ENCODE measurements at places on chromosomes 3 and 15.

- no peak for DNase-seq
Observed at GRCh38 chr3:53225651-53226050, 30.2 kb downstream of the TKT start.

DNA sequence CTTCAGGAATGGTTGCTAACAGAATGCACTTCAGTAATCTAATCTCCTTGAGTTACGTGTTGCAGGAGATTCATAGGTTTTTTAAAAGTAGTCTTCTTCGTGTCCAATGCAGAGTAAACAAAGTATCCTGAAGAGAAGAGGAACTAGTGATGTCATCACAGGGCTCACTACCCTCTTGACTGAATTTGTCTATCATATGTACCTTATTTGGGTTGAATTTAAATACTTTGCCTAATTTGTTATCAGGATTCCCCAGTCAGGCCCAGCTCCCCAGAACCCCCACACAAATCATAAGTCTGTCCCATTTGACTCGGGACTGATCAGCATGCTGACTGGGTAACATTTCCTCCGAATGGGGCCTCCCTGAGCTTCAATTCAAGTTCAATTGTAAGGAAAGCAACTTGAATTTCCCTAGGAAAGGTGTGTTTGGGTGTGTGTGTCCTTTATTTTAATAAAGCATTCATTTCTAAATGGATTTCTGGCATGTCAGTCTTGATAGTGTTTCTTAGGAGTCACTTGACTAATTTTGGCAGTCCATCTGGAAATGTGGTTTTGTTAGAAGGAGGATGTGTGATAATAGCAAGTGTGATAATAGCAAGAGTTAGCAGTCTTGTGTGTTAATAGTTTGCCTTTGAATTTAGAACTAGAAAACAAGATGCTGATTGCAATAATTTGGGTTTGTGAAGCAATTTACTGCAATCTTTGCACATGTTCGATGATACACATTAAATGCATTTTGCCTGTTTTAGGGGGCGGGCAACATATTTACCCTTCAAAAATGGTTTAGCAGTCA, 21.9 kb downstream of the OXNAD1 start:
- DNase-seq: no peak

DNA sequence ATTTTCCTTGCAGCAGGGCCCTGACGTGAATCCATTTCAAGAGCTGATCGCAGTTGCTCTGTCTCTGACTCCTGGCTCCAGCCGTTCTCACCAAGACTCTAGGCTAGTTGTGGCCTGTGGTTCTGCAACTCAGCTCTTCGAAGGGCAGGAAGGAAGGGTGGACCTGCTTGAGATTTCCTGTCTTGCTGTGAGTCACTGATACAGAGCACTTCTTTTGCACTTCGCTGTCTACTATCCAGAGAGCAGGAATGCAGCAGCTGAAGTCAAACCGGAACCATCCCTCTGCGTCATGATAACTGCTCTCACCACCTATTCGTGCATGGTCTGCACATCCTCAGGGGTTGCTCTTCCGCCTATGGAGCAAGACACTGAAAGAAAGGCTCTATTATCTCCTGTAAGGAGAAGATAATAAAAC, 59.7 kb downstream of the RAP2B start:
- no peak for DNase-seq

DNA sequence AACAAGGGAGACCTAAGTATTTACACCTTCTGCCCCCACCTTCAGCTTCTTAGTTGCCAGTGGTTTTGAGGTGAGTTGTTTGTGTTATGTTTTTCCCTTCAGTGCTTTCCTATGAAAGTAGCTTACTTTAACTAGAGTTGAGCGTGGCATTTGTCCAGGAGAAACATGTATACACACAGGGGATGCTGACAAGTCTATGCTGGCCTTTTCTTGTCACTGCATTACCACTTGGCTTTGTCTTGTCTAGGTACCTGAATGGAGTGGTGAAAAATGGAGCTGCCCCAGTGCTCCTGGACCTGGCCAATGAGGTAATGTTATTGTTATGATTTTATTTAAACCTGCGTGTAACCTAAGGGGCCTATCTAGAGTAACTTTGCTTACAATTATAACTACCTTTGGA, 74.4 kb downstream of the CDIN1 start:
- no peak for DNase-seq

- no peak for DNase-seq
Observed at GRCh38 chr3:132749786-132750185, 27.6 kb upstream of the NPHP3 start.

Data from cortex of kidney (tissue), 1 donor.